Right lobe of liver (tissue), 6 donors: ENCODE measurements at places on chromosomes 2 and 18.
A peak's percentile ranks its signal among the peaks of the same experiment; 100 is the strongest.

GRCh38 chr2:7930800-7931635, 750.8 kb upstream of the ID2 start:
- H3K4me3 ChIP-seq = no peak overlapping the region
- no peaks in the 10 kb centered on the region for H3K27me3 ChIP-seq
- no peak for DNase-seq

- H3K4me3 ChIP-seq = no peak overlapping the region
- H3K36me3 ChIP-seq = no peaks in the 10 kb centered on the region
- H3K27me3 ChIP-seq = no peaks in the 10 kb centered on the region
These were observed 13.8 kb upstream of the SERTAD2 start for GRCh38 chr2:64667535-64667934.

DNA sequence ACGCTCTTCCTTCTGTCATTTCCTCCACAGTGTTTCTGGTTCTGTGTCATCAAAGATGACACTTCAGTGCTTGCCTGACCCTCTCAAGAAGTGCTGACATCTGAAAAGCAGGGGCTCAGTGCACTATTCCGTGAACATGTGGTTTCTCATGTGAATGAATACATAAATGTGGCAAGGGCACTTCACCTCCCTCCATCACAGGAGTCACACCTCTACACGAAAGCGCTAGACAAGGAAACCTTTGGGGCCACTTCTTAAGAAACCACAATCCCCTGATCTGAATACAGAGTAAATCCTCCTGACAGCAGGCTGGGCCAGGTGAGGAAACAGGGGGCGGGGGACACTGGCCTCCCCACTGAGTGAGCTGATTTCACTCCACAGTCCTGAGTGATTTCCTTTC, 145.8 kb upstream of the ACAA2 start:
- H3K27me3 ChIP-seq = no peaks in the 10 kb centered on the region
- DNase-seq = no peak
- H3K4me3 ChIP-seq = no peak overlapping the region

- H3K36me3 ChIP-seq = no peaks in the 10 kb centered on the region
- no peak for DNase-seq
- no peak overlapping the region for H3K27ac ChIP-seq
- H3K4me3 ChIP-seq = no peak overlapping the region
These were observed 46.7 kb downstream of the RPL37A start for GRCh38 chr2:216545359-216545758.

GRCh38 chr2:65479524-65479923, 47.1 kb upstream of the SPRED2 start:
- no peaks in the 10 kb centered on the region for H3K36me3 ChIP-seq
- no peaks in the 10 kb centered on the region for H3K27me3 ChIP-seq
- no peak overlapping the region for H3K27ac ChIP-seq
- no peak overlapping the region for H3K4me3 ChIP-seq
- no peaks in the 10 kb centered on the region for H3K4me1 ChIP-seq
- DNase-seq = peak; percentile 26

DNA sequence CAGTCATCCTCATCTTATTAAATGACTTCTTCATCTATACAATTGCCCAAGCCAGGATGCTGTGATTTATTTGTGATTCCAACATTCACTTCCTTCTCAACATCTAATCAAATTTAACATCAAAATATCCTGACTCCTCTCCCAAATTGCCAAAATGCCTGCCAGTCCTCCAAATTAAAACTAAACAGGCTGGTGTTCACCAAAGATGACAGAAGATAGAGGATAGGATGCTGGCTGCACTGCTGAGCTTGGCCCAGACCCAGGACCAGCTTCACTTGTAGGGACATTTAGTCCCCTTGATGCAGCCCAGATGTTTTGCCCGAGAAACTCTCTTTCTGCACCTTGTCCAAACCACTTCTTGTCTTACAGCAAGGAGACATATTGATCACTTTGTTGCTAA, 540.0 kb upstream of the CNTNAP5 start:
- H3K27ac ChIP-seq = no peak overlapping the region
- H3K27me3 ChIP-seq = no peaks in the 10 kb centered on the region
- no peak overlapping the region for H3K4me3 ChIP-seq
- no peaks in the 10 kb centered on the region for H3K36me3 ChIP-seq

DNA sequence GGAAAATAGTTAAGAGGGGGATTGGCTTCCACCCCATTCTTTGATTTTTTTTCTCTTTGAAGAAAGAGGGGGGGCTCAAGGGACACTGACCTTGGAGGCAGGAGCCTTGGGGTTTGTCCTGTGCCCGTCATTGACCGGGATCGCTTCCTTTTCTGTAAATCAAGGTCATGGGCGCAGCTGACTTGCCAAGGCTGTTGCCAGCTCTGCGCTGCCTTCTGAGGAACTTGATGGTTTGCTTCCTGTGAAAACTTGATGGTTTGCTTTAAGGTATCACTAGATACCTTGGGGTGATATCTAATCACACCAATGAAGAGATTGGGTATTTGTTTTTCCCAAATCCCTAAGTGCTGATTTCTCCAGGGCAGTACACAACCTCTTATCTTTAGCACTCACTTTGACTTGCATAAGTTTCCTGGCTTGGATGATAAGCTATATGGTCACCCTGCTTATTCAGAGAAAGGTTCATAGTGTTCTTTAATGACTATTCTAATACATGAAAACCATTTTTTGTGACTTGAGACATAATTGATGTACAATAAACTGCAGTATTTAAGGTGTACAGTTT, 56.0 kb downstream of the DGKD start:
- no peaks in the 10 kb centered on the region for H3K27me3 ChIP-seq
- no peaks in the 10 kb centered on the region for H3K4me1 ChIP-seq

DNA sequence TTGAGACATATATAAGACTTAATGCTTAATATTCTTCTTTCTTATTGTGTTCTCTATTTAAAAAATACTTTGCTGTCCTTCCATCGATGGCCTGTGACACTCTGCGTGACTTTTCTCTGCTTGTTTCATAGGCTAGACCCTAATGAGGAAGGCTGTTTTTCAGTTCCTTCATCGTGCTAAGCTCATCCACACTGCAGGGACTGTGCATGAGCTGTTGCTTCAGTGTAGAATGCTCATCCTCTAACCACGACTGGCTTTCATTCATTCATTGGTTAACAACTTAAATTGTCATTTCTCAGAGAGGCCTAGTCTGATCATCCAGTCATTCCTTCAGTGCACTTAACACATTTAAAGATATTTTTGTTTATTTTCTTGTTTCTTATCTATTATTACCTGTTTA, 134.4 kb downstream of the CCDC85A start:
- no peaks in the 10 kb centered on the region for H3K4me1 ChIP-seq
- no peak for DNase-seq
- H3K27me3 ChIP-seq = no peaks in the 10 kb centered on the region
- H3K4me3 ChIP-seq = no peak overlapping the region
- no peak overlapping the region for H3K27ac ChIP-seq
- no peaks in the 10 kb centered on the region for H3K36me3 ChIP-seq

- no peaks in the 10 kb centered on the region for H3K27me3 ChIP-seq
- H3K4me1 ChIP-seq = no peaks in the 10 kb centered on the region
- peak overlapping the region; percentile 87 for H3K27ac ChIP-seq
- no peaks in the 10 kb centered on the region for H3K36me3 ChIP-seq
- no peak for DNase-seq
These were observed 10.6 kb downstream of the CFLAR start for GRCh38 chr2:201126308-201127151.

DNA sequence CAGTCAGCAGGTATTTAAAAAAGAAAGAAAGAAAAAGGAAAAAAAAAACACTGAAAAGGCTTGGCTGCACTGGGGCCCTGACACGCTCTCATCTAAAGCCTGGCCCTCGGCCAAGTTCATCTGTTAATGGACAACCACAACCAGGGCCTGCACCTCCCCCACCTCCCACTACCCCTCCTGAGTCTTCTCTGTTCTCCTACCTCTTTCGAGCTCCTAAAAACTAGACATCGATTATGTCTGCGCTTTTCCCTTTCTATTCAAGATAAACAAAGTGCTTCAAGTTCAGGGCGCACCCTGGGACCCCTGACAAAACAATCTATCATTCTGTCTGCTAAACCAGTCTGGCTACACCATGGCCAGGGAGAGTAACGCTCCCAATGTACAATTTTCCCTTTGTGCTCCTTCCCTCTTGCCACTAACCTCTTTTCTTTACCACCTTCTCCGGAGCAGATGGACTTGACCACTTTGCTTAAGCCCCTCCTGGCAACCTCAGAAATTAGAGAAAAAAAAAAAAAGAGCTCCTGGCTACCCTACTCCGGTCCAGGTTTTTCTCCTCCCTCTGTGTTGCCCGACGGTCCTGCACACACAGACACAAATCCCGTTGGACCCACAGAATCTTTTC, 22.7 kb downstream of the BCL11A start:
- no peak overlapping the region for H3K27ac ChIP-seq
- no peaks in the 10 kb centered on the region for H3K36me3 ChIP-seq
- peaks cover 3% of the 10 kb centered on the region for H3K4me1 ChIP-seq
- H3K4me3 ChIP-seq = no peak overlapping the region

GRCh38 chr2:38706846-38707345, 41.0 kb downstream of the GALM start:
- H3K27me3 ChIP-seq = no peaks in the 10 kb centered on the region
- H3K27ac ChIP-seq = no peak overlapping the region
- H3K4me3 ChIP-seq = no peak overlapping the region
- no peaks in the 10 kb centered on the region for H3K4me1 ChIP-seq

- no peaks in the 10 kb centered on the region for H3K27me3 ChIP-seq
- H3K4me1 ChIP-seq = no peaks in the 10 kb centered on the region
- H3K36me3 ChIP-seq = no peaks in the 10 kb centered on the region
- no peak overlapping the region for H3K4me3 ChIP-seq
- no peak for DNase-seq
- H3K27ac ChIP-seq = no peak overlapping the region
These were observed 224.5 kb downstream of the UXS1 start for GRCh38 chr2:105969552-105969951.

DNA sequence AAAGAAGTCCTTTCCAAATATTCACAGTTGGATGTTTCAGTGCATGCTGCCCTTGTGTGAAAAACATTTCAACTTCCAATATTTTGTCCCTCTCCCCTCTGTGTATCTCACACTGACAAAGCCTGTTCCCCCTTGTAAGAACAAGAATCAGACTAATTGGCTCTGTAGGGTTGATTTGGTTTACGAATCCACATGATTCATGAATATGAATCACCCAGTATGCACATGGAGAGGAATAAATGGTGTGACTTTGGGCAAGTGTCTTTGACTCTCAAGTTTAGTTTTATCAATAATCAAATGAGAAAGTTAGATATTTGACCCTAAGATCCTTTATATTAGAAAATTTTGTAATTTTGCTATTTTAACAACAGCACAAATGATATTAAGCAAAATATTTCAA, 9.3 kb upstream of the CDH20 start:
- H3K27me3 ChIP-seq = no peaks in the 10 kb centered on the region
- H3K36me3 ChIP-seq = no peaks in the 10 kb centered on the region
- no peaks in the 10 kb centered on the region for H3K4me1 ChIP-seq

- no peaks in the 10 kb centered on the region for H3K27me3 ChIP-seq
- H3K4me3 ChIP-seq = peak overlapping the region; percentile 80
- no peaks in the 10 kb centered on the region for H3K36me3 ChIP-seq
- H3K27ac ChIP-seq = peak overlapping the region; percentile 90
- no peaks in the 10 kb centered on the region for H3K4me1 ChIP-seq
- no peak for DNase-seq
These were observed 1.3 kb upstream of the SMAD2 start for GRCh38 chr18:47931718-47932103.

DNA sequence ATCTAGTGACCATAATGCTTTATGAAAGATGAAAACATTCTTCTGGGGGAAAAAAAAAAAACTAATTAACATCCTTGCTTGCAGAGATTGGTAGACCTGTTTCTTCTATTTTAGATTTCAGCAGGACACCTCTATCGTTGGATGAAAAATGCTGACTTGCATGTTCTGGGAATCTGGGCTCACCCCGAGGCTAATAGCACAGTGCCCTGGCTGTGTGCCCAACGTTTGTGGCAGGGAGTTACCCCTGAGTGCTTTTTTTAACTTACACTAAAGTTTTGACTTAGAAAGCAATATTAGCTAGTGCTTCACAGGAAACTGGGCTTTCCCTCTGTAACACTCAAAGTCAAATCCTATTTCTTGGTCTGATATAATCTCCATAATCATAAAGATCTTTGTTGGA, 233.2 kb downstream of the SLC8A1 start:
- H3K4me3 ChIP-seq = no peak overlapping the region
- no peaks in the 10 kb centered on the region for H3K4me1 ChIP-seq
- no peaks in the 10 kb centered on the region for H3K36me3 ChIP-seq
- no peak overlapping the region for H3K27ac ChIP-seq
- H3K27me3 ChIP-seq = no peaks in the 10 kb centered on the region
- DNase-seq = peak; percentile 16

- H3K27ac ChIP-seq = no peak overlapping the region
- H3K36me3 ChIP-seq = peaks cover 26% of the 10 kb centered on the region
- no peak overlapping the region for H3K4me3 ChIP-seq
These were observed 19.4 kb downstream of the SLC39A6 start for GRCh38 chr18:36109737-36110136.

DNA sequence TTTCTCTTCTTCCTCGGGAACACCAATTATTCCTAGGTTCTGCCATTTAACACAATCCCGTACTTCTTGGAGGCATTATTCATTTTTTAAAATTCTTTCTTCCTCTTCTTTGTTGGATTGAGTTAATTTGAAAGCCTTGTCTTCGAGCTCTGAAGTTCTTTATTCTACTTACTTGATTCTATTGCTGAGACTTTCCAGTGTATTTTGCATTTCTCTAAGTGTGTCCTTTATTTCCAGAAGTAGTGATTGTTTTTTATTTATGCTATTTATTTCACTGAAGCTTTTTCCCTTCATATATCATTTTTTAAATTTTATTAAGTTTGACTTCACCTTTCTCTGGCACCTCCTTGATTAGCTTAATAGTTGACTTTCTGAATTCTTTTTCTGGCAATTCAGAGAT, 13.6 kb upstream of the UPP2 start:
- no peak overlapping the region for H3K4me3 ChIP-seq
- H3K27ac ChIP-seq = no peak overlapping the region
- H3K27me3 ChIP-seq = no peaks in the 10 kb centered on the region
- H3K4me1 ChIP-seq = no peaks in the 10 kb centered on the region

GRCh38 chr18:2939317-2939716, 73.6 kb downstream of the LPIN2 start:
- no peaks in the 10 kb centered on the region for H3K4me1 ChIP-seq
- H3K36me3 ChIP-seq = peaks cover 48% of the 10 kb centered on the region
- H3K4me3 ChIP-seq = no peak overlapping the region
- peak overlapping the region; percentile 85 for H3K27ac ChIP-seq
- no peaks in the 10 kb centered on the region for H3K27me3 ChIP-seq

- DNase-seq = no peak
- no peak overlapping the region for H3K4me3 ChIP-seq
These were observed 26.8 kb upstream of the NARS1 start for GRCh38 chr18:57648414-57648813.

GRCh38 chr2:186518291-186518690, 32.2 kb downstream of the ZC3H15 start:
- no peaks in the 10 kb centered on the region for H3K4me1 ChIP-seq
- no peak overlapping the region for H3K4me3 ChIP-seq
- H3K27ac ChIP-seq = no peak overlapping the region
- no peaks in the 10 kb centered on the region for H3K27me3 ChIP-seq

DNA sequence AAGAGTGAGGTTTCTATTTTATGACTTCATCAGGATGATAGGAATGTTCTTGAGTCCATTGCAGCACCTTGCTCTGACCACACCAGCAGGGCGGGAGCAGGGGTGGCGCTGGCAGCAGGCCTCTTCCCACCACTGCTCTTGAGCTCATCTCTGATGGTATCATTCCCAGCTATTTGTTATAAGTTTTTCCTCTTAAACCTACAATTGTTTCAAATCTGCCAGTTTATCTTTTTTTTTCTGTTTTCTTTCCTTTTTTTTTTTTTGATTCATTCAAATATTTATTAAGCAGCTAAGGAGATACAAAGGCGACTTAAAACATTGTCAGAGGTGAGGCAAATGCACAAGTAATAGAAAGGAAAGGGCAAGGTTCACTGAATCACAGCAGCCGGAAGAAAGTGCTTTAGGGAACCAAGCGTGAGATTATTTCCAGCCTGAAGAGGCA, 28.7 kb downstream of the NIFK start:
- H3K36me3 ChIP-seq = no peaks in the 10 kb centered on the region
- H3K27ac ChIP-seq = no peak overlapping the region
- H3K4me1 ChIP-seq = no peaks in the 10 kb centered on the region
- H3K4me3 ChIP-seq = no peak overlapping the region
- H3K27me3 ChIP-seq = no peaks in the 10 kb centered on the region
